GOT3 (cell line): ENCODE measurements at places on chromosomes 2 and 18.

DNA sequence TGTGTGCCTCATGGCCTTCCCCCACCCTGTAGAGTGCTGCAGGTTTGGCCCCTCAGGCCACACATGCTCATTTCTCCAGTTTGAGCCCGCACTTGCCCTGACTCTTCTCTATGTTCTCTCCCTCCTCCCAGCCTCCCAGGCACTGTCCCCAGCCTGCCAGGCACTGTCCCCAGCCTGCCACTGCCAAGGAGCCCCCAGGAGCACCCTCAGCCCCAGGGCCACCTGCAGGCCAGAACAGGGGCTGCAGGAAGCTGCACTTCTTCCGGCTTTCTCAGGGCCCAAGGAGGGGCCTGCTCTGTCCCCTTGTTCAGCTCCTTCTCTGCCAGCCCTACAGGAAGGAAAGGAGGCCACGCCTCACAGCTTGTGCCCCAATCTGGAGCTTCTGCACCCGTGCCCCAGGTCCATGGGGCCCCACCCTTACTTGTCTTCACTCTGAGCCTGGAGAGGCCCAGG is 31.6 kb downstream of the CYP26B1 start:
- no peak for DNase-seq

GRCh38 chr18:11089931-11090715 is 59.2 kb downstream of the PIEZO2 start:
- DNase-seq: no peak

DNA sequence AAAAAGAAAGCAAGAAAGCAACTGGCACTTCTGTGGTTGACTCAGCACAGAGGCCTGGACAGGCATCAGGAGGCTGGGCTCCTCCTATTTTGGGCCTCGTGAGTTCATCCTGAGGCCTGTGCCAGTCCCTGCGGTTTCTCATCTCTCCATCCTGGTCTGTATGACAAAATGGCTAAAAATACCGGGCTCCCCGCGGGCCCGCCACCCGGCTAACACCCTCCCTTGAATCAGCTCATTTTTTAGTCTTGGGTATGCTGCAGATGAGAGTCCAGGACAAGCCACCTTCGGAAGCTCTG is 62.3 kb upstream of the YWHAQ start:
- DNase-seq: peak; percentile 65

DNA sequence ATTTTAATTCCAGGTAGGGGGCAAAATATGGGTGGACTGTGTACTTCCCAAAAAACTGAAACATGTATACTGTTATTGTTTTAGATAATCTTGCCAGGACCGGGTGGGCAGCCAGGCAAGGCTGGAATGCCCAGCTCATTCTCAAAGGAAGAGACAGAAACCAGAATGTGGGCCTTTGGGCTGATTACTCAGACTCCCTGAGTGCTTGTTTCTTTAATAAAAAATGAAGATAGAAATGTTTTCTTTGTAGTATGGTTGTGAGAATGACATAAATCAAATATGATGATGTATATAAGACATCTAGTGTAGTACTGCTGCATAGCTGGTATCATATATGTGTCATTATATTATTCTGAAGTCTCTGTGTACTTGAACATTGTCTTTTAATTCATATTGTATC is 231.6 kb upstream of the NT5C1B start:
- no peak for DNase-seq

DNA sequence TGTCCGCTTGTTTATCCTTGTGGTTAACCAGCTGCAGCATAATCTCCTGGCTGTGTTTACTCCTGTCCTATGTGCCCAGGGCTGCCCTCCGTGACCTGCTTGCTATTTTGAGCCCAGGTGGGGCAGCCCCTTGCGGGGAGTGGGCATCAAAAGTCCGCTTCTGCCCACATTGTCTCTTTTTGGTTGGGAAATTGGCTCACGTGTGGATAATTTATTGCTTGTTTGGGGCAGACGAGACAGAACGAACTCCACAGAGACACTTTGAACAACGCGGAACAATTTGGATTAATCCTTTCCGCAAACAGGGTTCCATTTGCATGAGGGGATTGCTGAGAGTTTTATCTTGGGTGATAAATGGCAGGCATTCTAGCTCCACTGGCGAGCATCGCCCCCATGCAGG is 8.1 kb upstream of the CXCR4 start:
- no peak for DNase-seq

DNA sequence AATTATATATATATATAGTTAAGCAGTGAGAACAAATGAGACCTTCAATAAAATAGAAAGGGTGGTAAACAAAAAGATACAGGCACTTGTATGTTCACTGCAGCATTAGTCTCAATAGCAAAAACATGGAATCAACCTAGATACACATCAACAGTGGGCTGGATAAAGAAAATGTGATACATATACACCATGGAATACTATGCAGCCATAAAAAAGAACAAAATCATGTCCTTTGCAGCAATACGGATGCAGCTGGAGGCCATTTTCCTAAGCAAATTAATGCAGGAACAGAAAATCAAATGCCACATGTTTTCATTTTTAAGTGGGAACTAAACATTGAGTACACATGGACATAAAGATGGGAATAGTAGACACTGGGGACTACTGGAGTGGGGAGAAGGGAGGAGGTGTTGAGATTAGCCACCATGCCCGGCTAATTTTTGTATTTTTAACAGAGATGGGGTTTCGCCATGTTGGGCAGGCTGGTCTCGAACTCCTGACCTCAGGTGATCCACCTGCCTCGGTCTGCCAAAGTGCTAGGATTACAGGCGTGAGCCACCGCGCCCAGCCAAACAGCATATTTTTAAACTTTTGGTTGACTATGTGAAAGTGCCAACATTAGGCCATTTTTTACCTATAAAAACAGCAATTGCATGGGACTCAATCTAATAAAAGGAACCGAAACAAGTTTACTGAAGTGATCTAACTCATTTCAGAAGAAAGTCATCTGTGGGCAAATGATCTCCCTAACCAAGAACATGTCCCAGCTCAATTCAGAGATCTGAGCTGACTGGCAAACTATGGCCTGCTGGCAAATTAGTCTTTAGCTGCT is 23.7 kb downstream of the ICA1L start:
- DNase-seq: no peak
